Mesothelial cell of epicardium (in vitro differentiated cells): ENCODE measurements at places on chromosomes 7 and 10. TPM values are rescaled to one million over a fixed set of nuclear protein-coding genes. Genes with fewer than 3 reads are reported as not detected.

DNA sequence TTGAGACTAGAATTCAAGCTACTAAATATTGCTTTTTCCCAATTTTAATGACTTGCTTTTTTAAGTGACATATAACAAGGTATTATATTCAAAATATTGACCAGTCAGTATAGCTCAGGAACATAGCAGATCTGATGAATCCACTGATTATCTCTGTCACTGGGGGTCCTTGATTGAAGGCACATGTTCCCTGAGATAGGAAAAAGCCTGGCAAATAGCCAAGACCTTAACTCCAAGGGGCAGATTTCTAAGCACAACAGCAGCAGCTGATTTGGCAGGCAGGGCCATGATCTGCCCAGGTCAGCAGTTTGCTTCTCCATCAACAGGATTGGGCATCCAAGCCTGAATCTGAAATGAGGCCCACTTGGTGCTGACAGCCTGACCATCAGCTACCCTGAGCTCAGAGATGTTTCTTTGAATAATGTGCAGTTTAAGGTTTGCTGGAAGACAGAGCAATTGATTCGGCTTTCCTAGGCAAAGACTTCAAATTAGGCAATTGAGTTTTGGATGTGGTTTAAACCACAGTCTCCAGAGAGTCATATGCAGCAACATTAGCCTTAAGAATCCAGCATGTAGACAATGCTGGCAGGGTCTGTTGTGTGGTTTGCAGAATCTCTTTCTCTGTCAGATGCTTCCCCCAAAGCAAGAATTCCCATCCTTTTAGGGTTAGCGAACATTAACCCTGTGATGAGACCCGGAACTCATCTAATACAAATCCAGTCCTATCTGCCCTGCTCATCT is 352.6 kb downstream of the ADRA2A start:
- DNase-seq, result no peak
- no peaks in the 10 kb centered on the region for H3K4me1 ChIP-seq
- no peaks in the 10 kb centered on the region for H3K27me3 ChIP-seq
- H3K27ac ChIP-seq, result no peak overlapping the region

DNA sequence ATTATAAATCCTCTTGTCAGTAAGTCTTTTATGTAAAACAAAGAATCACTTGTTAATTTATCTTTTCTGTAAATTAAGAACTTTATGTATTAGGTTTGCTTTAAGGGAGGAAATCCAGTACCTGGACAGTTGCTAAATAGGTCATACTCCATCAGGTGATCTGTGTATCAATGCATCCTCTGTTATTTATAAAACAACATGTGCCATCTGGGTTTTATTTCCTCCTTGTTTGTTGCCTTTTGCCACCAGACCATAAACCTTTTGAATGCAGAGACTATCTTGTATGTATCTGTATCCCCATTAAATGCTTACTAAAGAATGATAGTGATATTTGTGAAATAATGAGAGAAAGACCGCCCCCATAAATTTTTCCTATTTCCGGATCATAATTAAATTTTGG is 70.0 kb downstream of the SLC35B4 start:
- DNase-seq, result no peak
- peaks cover 6% of the 10 kb centered on the region for H3K4me1 ChIP-seq
- no peaks in the 10 kb centered on the region for H3K27me3 ChIP-seq
- no peak overlapping the region for H3K27ac ChIP-seq

The ACSM6 gene
- not detected in 3 replicates for total RNA-seq

The LRMDA gene
- total RNA-seq, result 2.0 to 3.3 TPM (median 2.7 TPM) in 3 replicates
